ENCODE measurements at places on chromosomes 5 and 9.

DNA sequence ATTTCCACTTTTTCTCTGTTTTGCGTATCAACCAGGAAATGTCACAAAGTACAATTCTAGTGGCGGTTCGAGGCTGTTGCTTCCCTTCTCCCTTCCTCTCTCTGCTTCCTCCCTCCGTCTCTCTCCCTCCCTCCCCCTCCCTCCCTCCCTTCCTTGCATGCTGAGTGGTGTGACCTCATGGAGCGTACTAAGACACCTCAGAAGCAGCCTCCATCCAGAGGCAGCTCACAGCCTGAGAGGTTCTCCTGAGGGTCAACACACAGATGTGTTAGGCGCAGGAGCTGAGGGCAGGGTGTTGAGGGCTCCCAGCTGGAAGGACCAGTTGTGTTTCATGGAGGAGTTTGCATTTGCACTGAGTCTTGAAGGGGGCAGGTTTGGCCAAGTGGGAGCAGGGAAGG is 57.7 kb downstream of the COL5A1 start:
- DNase-seq: no peak

GRCh38 chr9:99445371-99445891 is 223.3 kb downstream of the SEC61B start:
- DNase-seq: peak; percentile 67

DNA sequence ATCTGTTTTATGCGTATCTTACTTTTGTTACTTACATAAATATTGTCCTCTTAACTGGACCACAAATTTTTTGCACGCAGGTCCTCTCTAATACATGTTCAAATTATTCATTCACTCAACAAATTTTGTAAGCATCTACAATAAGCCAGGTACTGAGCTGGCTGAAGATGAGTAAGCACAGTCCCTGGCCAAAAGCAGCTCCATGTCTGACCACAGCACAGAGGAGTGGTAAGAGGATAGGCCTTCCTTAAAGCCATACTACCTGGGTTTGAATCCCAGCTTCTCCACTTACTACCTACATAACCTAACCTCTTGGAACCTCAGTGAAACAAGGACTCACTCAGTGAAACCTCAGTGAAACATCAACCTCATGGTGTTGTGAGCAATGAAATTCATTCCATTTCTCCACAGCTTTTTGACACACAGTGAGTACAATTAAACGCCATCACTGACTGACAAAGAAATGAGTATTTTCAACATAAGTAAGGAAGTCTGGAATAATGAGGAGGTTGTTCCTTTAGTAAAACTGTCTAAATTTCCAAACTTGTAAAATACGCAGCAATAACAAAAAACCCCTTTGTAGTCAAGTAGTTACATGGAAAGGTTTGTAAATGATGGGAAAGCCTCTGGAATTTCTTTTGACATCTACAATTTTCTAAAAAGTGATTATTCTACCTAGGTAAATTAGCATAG is 15.0 kb downstream of the PTAR1 start:
- DNase-seq: no peak

GRCh38 chr5:115415143-115415491 is 118.7 kb upstream of the CCDC112 start:
- peak; percentile 33 for DNase-seq

DNA sequence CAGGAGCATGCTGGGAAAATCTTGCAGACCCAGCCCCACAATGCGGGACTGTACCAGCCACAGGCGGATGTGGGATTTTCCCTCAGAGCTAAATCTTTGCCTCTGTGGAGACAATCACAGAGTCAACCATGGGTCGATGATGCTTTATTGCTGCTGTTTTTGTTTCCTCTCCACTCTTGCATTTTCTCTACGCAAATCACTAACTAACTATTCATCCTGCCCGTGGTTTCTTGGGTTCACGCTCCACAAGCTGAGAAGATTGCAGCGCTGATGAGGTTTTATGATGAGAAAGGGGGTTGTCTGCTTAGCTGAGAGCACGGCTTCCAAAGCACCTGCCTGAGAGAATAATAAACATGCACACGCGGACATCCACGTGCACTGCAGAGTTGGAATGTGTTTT is 500.2 kb upstream of the ADAMTS16 start:
- DNase-seq: no peak

DNA sequence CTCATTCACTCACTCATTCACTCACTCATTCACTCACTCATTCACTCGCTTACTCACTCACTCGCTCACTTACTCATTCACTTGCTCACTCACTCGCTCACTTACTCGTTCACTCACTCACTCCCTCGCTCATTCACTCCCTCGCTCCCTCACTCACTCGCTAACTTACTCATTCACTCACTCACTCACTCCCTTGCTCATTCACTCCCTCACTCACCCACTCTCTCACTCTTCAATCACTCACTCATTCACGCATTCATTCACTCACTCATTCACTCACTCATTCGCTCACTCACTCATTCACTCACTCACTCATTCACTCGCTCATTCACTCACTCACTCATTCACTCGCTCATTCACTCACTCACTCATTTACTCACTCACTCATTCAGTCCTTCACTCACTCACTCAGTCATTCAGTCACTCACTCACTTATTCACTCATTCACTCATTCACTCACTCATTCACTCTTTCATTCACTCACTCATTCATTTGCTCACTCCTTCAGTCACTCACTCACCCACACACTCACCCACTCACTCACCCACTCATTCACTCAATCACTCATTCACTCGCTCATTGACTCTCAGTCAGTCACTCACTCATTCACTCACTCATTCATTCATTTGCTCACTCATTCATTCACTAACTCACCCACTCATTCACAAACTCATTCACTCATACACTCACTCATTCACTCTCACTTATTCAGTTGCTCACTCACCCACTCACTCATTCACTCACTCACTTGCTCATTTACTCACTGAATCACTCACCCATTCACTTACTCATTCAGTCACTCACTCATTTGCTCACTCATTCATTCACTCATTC is 36.0 kb upstream of the NOTCH1 start:
- DNase-seq: no peak

GRCh38 chr5:166342402-166342801 is 1949.0 kb upstream of the WWC1 start:
- no peak for DNase-seq
